ENCODE measurements at places on chromosomes 16 and 17.

GRCh38 chr16:13543850-13544249, 376.1 kb upstream of the ERCC4 start:
- no peak for DNase-seq

DNA sequence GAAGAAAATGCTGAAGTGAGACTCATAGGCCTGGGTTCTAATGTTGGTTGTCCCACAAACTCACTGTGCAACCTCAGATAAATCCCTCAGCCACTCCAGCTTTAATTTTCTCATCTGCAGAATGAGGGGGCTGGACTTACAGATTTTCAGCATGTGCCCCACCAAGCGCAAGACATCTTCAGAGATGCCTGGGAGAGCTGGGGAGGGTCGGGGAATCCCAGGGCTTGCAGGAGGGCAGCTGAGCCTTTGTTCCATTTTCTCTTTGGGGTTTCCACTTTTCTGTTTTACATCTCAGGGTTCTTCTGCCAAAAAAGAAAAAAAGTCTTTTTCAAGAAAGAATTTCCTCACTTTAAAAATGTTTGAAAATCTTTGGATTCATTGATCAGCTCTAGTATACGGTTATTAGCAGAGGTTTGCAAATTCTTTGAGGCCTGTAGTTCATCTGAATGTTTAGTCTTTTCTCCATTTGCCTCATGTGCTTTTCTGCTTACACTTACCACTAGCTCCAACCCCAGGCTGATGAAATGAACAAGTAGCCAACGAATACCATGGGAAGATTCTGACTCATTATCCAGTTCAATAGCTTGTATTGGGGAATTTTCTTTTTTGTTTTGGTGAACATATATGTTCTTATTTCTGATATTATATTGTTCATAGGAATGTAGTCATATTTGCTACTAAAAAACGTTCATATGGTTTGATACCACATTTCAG, 56.4 kb downstream of the CHD9 start:
- no peak for DNase-seq

GRCh38 chr16:10862438-10862837, 14.6 kb upstream of the CIITA start:
- no peak for DNase-seq

GRCh38 chr16:16028311-16028999, 79.0 kb downstream of the ABCC1 start:
- DNase-seq, result no peak

DNA sequence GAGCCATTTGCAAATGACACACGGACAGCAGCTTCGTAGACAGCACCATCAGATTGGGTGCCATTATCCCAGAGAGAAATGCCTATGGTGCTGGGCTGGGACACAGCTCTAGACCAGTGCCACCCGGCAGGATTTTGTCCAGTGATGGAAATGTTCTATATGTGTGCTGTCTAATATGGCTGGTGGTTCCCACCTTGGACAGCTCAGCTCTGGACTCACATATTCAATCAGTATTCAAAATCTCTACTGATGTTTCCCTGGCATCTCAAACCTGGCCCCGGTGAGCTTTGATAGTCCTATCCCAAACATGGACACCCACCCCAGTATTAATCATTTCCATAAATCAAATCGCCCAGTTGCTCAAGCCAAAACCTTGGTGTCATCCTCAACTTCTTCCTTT, 23.0 kb downstream of the FA2H start:
- DNase-seq, result no peak

DNA sequence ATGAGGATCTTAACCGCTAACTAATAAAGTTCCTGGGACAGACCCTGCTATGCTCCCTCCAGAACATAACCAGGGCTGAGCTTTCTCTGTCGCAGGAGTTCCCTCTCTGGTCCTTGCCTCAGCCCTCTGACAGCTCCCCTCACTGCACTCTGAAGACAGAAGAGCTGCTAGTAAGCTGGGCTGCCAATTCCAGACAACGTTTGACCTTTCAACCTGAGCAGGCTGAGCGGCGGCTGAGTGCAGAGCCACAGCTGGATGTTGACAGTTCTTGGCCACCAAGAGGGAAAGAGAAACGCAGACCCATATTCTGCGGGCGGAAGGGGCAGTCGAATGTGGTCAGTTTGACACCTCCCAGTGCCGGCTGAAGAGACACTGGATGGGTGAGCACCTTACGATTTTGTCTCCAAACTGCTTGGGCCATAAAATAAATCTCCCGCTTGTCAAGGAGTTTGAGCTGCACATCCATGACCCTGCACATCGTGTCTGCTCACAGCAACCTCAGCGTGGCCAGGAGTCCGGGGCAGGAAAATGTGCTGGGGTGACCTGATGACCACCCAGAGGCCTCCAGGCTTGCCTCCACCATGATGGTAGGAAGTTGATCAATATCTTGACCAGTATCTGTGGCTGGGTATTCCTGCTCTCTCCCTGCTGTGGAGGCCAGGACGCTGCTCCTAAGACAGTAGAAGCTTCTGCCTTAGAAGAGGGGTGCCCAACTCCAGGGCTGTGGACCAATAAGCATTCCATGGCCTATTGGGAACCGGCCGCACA, 209.2 kb downstream of the PARN start:
- no peak for DNase-seq

- DNase-seq, result no peak
Observed at GRCh38 chr17:16215965-16216316, 607 bp upstream of the NCOR1 start.

DNA sequence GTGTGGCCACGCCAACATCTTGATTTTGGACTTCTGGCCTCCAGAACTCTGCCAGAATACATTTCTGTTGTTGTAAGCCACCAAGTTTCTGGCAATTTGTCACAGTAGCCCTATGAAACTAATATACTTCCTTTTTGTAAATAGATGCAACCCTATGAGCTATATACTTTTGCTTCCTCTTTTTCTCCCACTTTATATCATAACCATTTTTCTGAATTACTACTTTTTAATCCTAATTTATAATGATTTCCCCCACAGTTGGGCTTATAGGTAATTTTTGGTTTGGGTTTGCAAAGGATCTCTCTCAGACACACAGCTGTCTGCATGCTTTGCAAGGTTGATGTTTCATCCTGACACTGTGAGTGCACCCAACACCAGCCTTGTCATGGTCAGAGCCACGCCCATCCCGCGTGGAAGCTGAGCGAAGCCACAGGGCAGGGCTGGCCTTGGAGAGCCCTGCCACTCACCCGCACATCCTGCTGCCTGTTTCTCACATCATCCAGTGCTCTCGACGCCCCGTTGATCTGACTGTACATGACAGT, 5.8 kb downstream of the TRIM25 start:
- DNase-seq, result peak; percentile 21

- DNase-seq, result no peak
Observed at GRCh38 chr17:40151414-40151963, 11.2 kb downstream of the CASC3 start.

GRCh38 chr17:43536236-43536992, 9.7 kb downstream of the ETV4 start:
- no peak for DNase-seq

- no peak for DNase-seq
Observed at GRCh38 chr16:49484451-49484849, 110.8 kb downstream of the C16orf78 start.

GRCh38 chr17:64580384-64581315, 73.9 kb downstream of the CEP95 start:
- DNase-seq, result no peak

GRCh38 chr17:22373911-22374310, 681.6 kb downstream of the KCNJ18 start:
- no peak for DNase-seq

DNA sequence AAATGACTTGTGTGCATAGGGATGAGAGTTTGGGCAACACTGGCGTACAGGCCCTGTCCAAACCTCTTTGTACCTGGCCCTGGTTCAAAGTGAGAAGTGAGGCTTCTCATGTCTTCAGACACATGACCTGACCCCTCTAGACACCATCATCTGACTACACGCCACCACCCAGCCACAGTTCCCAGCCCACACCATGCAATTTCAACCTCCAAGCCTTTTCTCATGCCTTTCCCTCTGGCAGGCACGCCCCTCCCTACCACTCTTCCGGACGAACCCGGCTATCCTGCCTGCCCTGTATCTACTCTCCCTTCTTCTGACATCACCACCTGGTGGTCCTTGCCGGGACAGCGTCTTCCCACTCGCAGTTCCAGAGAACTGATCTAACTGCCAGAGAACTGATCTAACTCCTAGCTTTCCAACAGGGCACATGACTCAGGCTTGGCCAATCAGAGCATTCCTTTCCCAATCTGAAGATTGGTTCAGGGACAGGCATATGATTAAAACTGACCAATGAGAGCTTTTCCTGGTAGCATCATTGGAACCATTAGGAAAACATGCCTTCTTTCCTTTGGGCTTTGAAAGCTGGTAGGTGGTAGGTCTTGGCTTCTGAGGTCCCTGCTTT, 27.1 kb upstream of the IL21R start:
- no peak for DNase-seq

DNA sequence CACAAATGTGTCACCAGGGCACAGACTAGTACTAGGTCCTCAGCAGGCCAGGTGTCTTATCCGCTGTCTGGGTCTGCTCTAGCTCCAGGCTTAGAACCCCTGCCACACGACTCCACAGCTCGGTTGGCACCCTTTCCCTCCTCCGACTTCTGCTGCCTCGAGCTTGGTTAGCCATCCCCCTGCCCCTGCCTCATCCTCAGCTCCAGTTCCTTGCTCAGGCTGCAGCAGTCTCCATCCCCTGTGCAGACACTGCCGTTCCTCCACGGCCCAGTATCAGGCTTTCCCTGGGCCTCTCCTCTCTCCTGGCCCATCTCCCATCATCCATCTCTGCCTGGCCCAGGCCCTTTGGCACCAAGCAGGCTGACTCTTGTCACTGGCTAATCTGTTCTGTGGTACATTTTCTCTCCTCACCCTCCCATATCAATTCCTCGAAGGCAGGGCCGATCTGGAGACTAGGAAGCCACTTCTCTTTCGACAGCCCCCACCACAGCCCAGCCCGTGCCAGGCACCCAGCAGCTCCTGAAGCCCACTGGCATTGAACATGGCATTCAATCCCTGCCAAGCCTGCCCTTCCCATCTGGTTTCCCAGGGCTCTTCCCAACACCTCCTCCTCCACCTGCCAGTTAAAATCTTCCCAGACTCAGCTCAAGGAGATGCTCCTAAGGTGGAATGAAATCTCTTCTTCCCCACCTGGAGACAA, 1.4 kb upstream of the GRN start:
- no peak for DNase-seq

- DNase-seq, result no peak
Observed at GRCh38 chr16:66670691-66671388, 25.7 kb downstream of the CMTM4 start.

DNA sequence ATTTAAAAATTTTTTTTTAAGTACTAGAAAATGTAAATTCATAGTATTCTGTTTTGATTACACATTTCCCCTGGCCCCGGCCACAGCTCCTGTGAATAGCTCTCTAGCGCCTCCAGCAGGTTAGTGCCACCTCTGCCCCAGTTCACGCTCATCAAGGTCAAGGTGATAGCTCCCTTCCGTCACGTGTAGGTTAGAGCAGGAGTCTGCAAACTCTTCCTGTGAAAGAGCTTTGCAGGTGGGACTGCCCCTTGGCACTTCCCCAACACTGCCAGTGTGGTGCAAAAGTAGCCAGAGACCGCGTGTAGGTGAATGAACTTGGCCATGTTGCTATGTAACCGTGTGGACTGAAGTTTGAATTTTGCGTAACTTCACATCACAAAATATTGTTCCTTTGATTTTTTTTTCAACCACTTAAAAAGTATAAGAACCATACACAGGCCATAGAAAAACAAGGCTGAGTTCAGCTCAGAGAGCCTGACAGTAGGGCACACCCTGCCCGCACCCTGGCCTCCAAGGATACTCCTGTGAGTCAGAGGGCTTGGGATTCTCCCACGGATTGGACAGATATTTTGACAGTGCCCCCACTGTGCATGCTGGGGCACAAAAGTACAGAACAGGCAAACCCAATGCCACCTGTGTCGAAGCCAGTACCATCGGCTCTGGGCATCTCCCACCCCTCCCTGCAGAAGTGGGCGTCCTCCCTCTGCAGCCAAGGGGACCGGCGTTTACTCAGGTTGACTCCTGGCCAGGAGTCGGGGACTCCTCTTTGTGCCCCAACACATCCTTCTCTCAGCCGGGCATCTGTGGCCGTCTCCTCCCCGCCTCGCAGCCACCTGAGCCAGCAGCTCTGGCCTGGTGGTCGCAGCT, 92.0 kb upstream of the CHMP6 start:
- DNase-seq, result peak; percentile 66

Measured in central memory CD8-positive, alpha-beta T cell (primary cell).